ENCODE measurements at places on chromosomes 4 and X.

DNA sequence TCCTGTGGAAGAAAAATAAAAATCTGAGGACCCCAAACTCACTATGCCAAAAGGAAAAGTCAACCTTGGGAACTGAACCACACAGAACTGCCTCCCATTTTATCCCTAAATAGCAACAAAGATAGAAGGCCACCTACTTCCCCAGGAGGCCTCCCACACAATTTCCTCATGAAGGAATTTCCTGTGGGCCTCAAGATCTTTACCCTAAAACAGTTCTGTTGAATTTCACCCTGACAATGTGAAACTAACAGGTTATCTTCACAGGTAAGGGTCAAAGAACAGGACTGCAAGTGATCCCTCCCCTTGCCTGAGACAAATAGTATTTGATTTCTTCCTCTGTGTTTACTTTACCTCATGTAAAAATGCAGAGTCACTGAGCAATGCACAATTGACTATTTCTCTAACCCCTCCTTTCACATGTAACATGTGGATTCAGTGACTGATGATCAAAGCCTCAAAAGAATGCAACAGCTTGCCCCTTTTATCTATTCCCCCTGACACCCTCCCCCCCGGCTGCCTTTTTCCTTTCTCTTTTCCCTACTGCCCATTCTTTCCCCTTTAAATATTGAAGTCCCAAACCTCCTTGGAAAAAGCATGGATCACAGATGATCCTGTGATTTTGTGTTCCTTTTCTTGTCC is 33.3 kb downstream of the MEPE start:
- no peak for DNase-seq

DNA sequence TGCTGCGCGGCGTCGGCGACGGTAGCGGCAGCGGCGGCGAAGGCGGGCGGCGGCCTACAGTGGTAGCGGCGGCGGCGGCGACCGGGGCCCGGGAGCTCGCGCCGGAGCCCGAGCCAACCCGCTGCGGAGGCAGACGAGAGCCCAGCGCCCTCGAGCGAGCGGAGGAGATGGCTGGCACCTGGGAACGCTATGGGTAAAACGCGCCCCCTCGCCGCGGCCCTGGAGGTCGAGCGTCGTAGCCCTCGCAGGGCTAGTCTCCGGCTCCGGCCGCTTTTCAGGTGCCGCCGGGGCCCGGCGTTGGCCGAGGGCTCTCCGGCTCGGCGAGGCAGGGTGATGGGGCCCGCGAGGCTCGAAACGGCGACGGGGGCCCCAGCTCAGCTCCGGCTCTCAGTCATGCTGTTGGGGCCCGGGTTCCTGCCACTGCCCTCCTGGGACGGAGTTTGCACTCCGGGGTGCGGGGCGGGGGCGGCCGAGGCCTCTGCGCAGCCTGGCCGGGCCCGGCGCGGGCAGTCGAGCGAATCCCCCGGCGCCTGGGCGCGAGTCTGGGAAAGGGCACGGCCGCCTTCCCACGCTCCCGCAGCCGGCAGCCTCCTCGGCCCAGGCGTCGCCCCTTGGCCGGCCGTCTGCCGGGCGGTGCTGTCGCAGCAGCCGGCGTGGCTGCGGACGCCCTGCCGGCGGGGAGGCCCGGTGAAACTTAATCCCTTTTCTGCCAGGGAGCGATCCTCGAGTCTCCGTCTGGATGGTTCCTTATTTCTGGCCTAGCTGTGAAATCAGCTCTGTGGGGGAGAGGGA is 768 bp downstream of the MID2 start:
- peak; percentile 15 for DNase-seq

- no peak for DNase-seq
Measured at GRCh38 chrX:97616883-97617530, 733.3 kb downstream of the RPA4 start.

DNA sequence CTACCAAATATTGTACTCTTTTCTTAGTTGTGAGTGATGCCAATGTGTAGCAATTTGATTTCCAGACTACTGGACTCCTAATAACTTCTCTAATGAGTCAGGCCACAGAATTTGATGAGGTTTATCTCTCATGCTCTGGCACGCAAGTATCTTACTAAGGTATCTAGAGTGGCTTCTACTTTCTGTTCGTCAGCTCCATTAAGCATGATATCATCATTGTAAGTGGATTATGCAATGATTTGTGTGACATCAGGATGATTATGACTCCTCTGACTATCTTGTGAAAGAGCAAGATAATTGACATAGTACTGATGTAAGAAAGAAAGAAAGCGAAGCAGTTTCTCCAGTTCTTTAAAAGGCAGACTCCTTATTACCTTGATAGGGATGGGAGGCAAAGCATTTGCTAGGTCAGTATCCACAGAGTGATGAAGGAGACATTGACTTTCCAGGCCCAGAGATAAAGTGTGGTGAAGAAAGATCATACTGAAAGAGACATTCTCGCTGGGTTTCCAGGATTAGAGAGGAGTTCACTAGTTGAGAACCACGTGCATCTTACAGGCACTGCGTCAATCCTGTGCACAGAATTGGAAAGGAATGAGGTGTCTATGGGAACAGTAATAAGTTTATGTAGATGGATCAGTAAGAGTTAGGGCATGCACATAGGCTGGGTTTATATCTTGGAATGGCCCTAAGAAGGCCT is 161.9 kb upstream of the STK26 start:
- no peak for DNase-seq

GRCh38 chrX:1355131-1356046 is 18.8 kb downstream of the IL3RA start:
- no peak for DNase-seq

- no peak for DNase-seq
Measured at GRCh38 chr4:7922466-7922865, 17.2 kb downstream of the AFAP1 start.

DNA sequence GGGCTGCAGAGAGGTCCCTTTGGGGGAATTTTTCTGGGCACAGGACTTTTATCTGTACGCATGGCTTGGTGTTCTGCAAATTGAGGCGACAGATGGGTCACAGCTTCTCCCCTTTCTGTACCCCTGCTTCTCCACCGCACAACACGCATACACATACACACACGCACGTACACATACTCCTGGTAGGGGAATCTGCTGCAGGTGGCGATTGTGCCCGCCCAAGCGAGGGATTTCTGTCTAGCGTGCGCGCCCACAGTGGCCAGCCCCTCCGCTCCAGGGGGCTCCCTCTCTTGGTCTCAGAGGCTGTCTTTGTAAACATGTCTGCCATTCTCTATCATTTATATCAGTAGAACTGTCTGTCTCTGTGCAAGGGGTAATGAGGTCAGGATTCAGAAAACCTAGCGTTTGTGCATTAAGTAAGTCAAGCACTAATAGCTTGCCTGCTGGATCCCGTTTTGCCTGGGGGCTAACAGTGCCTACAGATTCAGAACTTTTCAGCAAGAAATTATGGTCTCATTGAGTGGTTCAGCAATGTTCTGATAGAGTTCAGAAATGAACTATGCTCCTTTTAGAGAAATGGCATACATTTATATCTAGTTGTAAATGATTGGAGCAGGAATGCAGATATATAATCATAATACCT is 2.2 kb downstream of the GRID2 start:
- no peak for DNase-seq

- no peak for DNase-seq
Measured at GRCh38 chrX:34658326-34658725, 1.2 kb upstream of the TMEM47 start.

DNA sequence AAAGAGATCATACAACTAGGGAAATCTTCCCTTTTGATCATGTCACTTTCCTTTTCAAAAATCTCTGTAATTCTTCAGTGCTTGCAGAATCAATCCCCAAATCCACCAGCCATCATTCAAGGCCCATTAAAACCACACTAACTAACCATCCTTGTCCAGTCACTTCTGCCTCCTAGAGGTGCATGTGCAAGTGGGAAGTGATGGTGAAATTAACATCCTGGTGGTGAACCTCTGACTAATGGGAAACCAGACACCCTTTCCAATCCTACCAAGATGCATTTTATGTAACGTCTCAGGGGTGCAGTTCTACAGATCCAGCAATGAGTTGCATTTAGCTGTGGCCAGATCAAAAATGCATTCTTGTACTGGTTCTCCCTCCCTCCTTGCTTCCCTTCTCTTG is 341.8 kb downstream of the RAPGEF2 start:
- no peak for DNase-seq

DNA sequence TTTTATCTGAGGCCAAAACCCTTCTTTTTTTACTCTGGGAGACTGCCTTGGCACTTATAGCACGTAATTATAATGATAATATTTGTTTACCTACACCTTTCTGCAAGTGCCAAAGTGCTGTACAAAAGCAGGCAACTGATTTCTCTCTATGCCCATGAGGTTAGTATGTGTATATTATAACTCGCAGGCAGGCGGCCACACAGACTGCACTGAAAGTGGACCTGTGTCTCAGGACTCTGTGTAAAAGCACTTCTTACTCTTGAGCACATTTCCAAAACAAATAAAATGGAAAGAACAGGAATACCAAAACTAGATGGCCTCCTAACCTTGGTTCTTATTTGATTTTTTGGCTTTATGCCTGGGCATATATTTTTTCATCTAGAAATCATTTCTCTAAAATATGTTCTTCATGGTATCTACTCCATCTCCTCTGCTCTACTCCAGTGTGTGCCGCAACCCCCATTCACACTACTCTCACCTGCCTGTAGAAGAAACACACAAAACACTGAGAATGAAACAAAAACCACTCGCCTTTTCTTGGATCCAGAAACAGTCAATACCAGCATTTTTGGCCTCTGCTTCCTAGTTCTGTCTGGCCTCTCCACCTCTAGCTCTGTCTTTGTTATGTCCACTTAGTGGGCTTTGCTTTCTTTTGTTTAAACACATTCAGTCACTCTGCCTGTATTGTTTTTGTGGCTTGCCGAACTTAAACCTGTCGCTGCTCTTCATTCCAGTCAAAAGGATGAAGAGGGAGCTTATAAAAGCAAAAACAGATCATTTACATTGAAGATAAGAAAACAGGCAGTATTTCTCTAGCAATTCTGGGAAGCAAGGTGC is 934.5 kb upstream of the TENM3 start:
- no peak for DNase-seq

DNA sequence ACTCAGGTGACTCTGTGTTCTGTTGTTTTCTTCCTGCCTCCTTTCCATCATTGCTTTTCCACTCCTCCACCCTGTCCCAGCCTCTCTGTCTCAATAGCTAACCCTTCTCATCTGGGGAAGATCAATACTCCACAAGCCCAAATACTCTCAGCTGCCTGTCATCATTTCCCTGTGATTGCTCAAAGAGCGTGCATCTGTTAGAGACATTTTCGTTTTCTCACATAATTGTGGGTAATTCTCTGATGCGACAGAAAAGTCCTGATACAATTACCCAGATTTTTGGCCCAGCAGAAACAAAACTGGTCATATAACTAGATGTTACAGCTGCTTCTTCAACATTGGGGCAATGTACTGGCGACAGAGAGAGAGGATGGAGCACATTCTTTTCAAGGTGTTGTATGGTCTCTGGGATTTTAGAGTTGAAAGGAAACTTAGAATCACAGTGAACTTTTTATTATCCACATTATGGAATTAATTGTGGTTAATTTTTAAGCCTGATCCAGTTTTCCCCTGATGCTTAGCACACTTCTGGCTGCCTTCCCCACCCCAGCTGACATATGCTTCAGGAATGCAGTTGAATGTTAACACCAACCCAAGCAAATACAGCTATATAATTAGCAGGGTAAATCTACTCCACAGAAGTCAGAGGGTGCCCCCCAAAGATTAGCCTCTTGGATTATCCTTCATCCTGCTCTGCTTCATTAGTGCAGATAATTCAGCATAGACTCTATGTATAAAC is 171.4 kb upstream of the ANXA3 start:
- no peak for DNase-seq

DNA sequence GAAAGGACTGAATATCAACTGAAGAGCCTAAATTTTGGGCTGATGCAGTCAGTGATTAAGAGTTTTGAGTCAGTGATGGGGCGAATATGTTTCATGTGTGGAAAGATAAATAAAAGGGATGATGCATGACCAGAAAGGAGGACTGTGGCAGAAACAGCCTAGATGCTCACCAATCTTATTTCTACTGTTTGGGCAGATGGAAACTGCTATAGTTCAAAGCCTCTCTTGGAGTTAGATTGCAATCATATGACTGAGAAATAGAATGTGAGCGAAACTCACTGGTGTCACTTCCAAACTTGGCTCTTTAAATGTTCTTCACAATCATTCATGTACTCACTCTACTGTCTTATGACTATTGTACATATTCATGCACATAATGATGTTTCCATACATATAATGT is 35.4 kb upstream of the YTHDC1 start:
- DNase-seq, result no peak

DNA sequence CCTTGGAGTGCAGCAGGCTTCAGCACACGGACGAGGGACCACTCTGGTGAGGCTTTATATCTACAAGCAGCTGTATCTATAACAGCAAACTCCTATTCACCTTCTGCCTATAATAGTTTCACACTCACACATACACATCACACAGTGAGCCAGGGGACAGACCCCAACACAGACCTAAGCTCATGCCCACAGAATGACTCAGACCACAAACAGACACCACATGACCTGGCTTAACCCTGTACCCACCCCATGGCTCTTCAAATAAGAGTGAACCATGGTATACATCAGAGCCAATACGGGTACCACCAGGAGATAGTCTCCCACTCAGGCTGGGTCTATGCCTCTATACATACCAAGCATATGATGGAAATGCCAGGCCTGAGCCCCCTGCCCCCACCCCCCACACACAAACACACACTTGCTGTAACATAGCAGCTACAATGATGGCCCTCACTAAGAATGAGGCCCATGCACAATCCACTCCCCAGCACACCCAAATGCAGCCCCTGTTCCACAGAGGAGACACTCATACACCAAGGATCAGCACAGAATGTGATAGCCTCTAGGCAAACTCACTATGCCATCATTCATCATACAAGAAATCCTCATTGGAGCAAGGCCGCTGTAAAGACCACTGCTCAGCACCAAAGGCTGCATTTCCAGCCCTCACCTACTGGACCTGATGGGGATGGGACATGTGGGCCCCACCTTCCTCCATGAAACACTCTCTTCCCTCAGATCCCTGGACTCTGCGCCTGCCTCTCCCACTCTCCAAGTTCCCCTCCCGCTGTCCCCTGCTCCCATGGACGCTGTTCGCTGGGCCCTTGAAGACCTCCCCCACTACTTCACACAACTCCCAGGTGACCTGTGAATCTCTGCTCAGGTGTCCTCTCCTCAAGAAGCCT is 62.1 kb upstream of the XIAP start:
- no peak for DNase-seq

- DNase-seq, result no peak
Measured at GRCh38 chr4:42609051-42609450, 47.9 kb downstream of the ATP8A1 start.

GRCh38 chr4:130110189-130110588 is 1014.2 kb downstream of the C4orf33 start:
- DNase-seq, result no peak

DNA sequence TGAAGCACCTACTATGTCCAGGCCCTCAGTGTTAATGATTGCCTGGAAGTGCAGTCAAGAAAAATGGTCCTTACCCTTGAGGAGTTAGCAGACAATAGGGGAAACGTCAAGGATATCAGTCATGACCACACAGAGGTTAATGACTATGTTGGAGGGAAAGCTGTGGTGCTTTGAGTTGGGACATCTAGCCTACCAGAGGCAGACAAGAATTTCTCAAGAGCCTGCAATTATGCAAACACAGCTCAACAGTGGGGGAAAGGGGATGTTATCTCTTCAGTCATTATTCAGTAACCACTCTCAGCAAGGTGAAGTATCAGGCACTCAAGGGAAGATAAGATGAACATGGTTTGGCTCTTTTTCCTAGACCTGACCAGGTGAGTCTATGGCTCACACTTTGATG is 7.0 kb upstream of the FGFBP1 start:
- no peak for DNase-seq

Data from stimulated activated naive CD4-positive, alpha-beta T cell (primary cell).